ENCODE measurements at places on chromosomes 1 and 21.

- DNase-seq: no peak
Observed at GRCh38 chr21:16708101-16708835, 804.6 kb upstream of the CXADR start.

- DNase-seq: no peak
Observed at GRCh38 chr1:174005032-174005431, 17.1 kb downstream of the RC3H1 start.

DNA sequence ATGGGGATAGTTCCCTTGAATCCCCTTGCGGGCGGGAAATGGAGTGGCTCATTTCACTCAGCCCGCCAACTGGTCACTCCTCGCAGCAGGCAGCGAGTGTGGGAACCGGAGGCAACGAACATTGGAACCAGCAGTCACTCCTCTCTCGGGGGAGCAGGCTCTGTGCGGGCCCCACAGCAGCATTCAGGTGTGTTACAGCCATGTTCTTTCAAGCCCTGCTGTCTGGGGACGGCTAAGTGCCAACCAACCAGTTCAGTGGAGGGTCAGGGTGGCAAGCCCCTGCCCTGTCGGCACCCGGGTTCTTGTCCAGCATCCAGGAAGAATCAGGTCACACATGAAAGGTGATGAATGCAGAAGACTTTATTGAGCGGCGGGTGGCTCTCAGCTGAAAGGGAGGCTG is 370.5 kb downstream of the NUF2 start:
- no peak for DNase-seq

DNA sequence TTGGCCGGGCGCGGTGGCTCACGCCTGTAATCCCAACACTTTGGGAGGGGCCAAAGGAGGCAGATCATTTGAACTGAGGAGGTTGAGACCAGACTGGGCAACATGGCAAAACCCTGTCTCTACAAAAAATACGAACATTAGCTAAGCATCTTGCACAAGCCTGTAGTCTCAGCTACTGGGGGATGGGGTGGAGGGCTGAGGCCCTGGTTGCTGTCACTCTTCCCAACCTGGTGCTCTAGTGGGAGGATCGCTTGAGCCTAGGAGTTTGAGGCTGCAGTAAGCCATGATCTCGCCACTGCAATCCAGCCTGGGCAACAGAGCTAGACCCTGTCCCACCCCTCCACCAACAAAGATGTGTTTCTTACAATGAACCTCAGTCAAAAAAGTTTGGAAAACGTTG is 2.8 kb downstream of the PHGDH start:
- DNase-seq: no peak

GRCh38 chr1:89808441-89809117 is 12.3 kb upstream of the LRRC8D start:
- no peak for DNase-seq

GRCh38 chr1:149963358-149963757 is 26.7 kb upstream of the MTMR11 start:
- no peak for DNase-seq

DNA sequence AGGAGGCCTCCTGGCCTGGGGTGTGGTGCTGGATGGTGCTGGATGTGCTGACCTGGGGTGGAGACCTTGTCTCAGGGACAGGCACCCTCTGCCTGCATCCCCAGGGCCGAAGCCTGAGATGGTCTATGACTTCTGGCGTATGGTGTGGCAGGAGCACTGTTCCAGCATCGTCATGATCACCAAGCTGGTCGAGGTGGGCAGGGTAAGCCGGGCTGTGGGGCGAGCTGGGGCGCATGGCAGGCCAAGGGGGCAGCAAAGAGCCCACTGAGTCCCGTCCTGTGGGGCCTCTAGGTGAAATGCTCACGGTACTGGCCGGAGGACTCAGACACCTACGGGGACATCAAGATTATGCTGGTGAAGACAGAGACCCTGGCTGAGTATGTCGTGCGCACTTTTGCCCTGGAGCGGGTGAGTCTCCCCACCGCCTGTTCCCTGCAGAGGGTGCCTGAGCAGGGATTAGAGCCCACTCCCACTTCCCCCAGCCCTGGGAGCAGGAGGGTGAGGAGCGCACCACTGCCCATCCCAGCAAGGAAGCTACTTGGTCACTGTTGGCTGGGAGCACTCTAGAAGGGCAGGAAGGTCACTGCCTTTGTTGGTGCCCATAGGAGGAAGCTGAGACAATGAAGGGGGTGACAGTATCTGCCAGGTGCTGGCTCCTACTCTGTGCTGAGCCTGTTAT is 75.2 kb downstream of the PTPRU start:
- DNase-seq: no peak

- DNase-seq: no peak
Observed at GRCh38 chr1:168088511-168089325, 48.0 kb downstream of the GPR161 start.

DNA sequence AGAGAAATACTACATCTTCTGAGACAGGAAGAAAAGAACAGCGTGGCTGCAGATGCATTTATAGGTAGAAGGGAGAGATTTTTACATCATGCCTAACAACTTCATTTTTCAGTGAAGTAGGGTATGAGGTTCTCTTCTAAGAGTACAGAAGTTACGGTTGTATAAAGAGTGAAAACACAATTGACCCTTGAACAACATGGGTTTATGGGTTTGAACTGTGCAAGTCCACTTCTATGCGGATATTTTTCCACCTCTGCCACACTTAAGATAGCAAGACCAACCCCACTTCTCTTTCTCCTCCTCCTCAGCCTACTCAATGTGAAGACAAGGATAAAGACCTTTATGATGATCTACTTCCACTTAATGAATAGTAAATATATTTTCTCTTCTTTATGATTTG is 64.5 kb downstream of the RPAP2 start:
- no peak for DNase-seq

DNA sequence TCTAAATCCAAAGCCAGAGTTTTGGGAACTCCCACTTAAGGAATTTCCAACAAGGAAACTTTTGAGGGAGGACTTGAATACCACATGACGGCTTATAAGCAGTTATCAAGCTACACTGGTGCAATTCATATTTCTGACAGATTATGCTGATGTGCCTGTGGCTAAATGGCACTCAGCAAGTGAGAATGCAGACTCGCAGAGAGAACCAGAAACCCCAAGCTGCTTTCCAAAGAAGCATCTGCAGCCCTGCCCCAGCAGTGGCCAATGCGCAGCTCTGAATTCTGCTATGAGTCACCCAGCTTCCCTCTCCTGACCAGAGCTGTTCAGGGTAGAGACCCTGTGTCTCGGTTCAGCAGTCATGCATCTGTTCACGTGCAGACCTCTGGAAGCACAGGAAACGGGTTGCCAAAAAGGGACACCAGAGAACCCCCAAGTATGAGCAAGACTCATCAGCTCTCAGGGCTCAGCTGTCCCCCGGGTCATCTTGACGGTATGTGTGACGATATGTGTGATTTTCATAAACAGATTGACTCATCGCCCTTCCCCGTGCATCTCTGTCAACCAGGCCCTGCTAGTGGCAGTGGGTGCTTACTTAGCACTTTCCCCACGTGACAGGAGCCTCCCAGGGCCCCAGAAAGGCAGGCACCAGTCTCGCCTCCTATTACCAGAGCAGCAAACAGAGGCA is 76.3 kb downstream of the ITPKB start:
- DNase-seq: peak; percentile 92

GRCh38 chr1:91349524-91349923 is 55.1 kb downstream of the HFM1 start:
- no peak for DNase-seq

DNA sequence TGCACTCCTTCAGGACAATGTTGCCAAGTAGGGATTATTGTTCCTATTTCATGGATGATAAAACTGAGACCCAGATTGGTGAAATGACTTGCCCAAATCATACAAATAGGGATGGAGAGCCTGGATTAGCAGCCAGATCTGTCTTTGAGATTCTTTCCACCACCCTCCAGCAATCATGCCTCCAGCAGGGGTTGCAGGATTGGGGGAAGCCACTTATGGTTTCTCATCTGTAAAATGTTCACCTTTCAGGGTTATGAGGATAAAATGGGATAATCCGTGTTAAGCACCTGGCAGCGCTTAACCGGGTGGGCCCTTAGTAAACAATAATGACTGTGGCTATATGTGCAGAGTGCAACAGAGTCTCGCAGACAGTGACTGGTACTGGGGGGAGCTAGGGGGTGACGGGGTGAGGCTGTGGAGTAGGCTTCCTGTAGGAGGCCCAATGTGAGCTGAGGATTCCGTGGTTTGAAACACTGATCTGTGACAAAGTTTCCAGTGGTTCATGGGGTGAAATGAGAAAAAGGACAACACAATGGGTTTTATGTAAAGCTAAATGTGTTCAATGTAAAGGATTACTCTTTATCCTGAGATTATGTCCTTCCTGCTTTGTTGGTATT is 33.7 kb upstream of the FOXO6 start:
- no peak for DNase-seq

- DNase-seq: no peak
Observed at GRCh38 chr1:225876900-225877510, 5.2 kb downstream of the TMEM63A start.

DNA sequence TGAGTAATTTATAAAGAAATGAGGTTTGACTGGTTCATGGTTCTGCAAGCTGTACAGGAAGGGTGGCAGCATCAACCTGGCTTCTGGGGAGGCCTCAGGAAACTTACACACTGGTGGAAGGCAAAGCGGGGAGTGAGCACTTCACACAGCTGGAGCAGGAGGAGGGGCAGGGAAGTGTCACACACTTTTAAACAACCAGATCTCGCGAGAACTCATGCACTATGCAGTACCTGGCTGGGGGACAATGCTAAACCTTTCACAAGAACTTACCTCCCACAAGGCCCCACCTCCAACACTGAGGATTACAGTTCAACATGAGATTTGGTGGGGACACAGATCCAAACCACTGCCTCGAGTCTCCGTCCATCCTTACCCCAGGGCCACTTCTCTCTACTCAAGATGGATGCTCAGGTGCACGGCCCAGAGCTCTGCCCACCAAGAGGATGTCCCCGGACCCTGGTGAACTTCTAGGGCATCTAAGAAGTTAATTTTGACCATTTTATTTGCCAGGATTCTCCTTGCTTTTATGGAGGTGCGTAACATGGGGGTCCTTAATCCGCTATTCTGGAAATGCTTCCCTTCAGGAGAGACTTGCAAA is 22.7 kb upstream of the ACTRT2 start:
- DNase-seq: no peak

DNA sequence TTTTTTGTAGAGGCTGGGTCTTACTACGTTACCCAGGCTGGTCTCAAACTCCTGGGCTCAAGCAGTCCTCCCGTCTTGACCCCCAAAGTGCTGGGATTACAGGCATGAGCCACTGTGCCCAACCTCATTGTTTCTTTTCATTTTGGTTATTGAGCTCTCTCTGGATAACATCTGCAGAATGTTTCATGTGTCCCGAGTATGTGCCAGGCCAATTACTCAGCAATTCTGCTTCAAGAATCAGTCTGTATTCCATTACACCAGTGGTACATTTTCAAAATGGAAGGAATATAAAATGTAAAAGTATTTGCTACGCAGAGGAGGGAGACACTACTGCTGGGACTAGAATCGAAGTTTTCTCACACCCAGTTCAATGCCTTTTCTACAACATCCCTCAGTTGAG is 1.7 kb upstream of the ELOA start:
- DNase-seq: no peak

DNA sequence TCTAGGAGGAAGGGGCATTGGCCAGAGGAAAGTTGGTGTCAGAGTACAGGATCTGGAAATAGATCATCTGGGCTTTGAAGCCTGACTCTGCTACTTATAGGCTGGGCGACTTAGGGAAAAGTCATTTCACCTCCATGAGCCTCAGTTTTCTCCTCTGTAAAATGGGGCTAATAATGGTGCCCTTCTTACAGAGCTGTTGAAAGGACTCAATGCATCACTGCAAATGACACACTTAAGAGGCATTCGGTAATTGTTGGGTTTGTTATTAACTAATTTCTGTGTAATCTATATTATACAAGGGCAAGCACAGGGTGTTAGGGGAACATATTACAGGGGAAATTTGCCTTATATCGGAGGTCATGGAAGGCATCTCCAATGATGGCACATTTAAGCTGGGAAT is 96.1 kb downstream of the KAZN start:
- DNase-seq: no peak

DNA sequence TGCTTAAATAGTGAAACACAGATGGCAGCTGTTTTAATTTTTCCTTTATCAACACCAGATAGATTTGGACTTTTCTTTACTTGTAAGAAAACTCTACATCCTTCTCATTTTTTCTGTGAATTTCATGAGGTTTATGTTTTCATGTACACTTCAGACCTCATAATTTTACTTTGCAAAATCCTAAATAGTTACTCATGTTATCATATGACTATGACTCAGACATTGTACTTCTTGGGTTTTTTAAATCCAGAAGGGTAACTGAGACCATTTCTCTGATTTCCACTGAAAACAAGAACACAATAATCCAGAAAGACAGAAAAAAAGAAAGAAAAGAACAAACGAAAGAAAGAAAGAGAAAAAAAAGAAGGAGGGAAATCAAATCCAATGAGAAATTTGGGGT is 1021.6 kb downstream of the NCAM2 start:
- DNase-seq: no peak

DNA sequence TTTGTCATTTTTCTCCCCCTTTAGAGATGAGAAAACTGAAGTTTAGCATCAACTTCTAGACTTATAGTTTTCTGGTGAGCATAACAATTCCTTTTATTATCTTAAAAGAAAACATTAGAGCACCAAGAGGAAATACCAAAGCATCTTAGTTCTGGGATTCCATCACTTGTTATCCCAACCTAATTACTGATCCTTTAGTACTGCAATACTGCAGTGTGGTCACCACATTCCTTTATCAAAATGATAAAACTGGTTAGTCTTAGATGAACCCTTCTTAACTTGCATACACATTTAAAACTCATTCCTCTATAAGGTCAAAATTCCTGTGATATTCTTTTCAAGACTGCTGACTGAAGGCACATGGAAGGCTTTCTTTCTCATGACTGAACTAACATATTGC is 23.1 kb downstream of the SOD1 start:
- DNase-seq: no peak

- no peak for DNase-seq
Observed at GRCh38 chr1:236176337-236177336, 34.3 kb downstream of the GPR137B start.

DNA sequence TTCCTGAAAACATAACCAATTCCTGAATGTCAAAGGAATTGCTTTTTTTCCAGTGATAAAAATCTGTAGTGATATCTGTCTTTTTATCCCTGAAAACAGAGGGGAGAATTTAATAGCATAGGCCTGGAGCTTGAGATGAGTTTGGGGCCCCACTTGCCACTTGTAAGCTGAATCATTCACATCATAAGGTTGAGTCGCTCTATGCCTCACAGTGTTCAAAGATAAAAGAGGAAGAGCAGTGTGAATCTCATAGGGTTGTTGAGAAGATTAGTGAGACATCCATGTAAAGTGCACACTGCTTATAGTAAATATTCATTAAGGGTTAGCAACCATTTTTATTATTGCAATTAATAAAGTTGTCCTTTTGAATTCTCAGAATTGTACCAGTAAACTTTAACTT is 271.3 kb downstream of the DNM3 start:
- no peak for DNase-seq

- no peak for DNase-seq
Observed at GRCh38 chr21:39867198-39867650, at the start of gene PCP4. PCP4 (plus strand) TSS chr21:39867438; CDS start chr21:39867502, 64 bp downstream.

GRCh38 chr21:45876381-45877170 is 105.0 kb upstream of the COL6A1 start:
- no peak for DNase-seq

- DNase-seq: no peak
Observed at GRCh38 chr1:53657891-53658396, 81.0 kb downstream of the GLIS1 start.

GRCh38 chr1:9946315-9946714 is 3.0 kb downstream of the NMNAT1 start:
- no peak for DNase-seq
